Stimulated activated CD4-positive, alpha-beta T cell treated with anti-CD3 and anti-CD28 coated beads, Interleukin-1b, Interleukin-23, amount 100 ng/mL, for 1 hour (primary cell): ENCODE measurements at places on chromosomes 13 and 19.
A peak's percentile ranks its signal among the peaks of the same experiment; 100 is the strongest.

GRCh38 chr19:45076851-45077730 lies 813 bp upstream of the ZNF296 start:
- no peak for DNase-seq

DNA sequence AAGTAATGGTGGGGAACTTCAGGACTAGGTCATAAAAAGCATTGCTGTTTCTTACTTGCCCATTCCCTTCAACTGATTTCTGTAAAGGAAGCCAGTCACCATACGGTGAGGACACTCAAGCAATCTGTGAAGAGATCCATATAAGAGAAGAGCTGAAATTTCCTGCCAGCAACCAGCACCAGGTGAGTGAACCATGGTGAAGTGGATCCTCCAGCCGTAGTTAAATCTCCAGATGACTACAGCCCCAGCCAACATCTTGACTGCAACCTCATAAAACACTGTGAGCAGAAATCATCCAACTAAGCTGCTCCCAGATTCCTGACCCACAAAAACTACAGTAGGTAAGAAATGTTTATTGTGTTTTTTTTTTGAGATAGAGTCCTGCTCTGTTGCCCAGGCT lies 3.8 kb upstream of the SLC6A16 start:
- DNase-seq, result no peak

DNA sequence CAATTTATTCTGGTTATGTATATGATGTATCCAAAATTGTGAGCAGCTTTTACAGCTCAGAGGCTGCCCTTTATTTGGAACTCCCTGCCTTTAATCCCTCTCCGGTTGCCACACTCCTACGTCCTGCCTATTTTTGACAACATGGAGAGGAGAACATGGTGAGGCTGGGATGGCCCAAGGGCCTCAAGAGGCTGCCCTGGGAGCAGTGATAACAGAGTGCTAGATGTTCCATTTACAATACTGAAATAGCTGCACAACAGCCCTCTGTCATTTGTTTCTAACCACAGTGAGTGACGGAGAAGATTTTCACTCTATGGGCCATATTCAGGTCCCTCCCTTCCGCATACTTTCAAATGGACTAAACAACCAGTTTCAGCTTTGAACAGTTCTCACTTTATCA lies 33.4 kb downstream of the STARD13 start:
- no peak for DNase-seq

- no peak for DNase-seq
Measured at GRCh38 chr19:48466561-48467325, 2.4 kb upstream of the CYTH2 start.

DNA sequence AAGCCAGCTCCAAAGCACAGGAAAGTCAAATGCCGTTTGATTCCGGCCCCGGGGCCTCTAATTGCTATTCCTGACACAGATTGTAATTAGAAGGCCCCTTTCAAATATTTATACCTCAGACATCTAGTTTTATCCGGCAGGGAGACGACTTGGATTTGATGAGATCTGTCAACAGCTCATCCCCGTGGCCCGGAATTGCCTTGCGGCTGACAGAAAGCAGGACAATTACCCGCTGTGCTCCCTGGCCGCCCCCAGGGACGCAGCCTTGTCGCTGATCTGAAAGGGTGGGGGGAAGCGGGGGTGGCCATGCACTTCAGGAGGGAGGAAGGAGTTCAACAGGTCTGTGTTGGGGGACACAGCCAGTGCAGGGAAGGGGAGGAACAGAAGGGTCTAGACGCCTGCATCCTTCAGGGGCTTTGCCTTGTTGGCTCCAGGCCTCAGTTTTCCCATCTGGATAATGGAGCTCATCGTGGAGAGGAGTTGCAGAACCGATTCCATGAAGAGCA lies 1.8 kb upstream of the SHD start:
- DNase-seq, result no peak

GRCh38 chr13:23902975-23903905 lies 5.9 kb upstream of the C1QTNF9B start:
- DNase-seq, result no peak

DNA sequence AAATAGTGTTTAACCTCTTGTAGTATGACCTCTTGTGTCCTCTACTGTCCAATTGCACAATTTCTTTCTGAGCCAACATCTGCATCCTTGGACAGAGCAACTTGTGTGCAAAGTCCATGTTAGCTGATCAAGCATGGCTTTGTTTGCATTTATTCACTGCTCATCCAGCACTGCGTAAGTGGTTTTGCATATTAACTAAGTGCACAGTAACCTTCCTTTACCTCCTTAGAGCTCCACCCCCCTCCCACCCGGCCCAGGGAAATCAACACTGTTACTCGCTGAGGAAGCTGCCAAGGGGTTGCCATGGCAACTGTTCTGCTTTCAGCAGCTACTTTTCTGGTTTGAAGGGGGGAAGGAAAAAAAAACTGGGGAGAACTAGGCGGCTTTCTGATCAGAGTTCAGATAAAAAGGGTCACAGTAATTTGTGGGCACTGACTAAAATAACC lies 153.5 kb upstream of the KLF12 start:
- peak; percentile 72 for DNase-seq

GRCh38 chr19:7297742-7298141 lies 3.5 kb upstream of the INSR start:
- no peak for DNase-seq

DNA sequence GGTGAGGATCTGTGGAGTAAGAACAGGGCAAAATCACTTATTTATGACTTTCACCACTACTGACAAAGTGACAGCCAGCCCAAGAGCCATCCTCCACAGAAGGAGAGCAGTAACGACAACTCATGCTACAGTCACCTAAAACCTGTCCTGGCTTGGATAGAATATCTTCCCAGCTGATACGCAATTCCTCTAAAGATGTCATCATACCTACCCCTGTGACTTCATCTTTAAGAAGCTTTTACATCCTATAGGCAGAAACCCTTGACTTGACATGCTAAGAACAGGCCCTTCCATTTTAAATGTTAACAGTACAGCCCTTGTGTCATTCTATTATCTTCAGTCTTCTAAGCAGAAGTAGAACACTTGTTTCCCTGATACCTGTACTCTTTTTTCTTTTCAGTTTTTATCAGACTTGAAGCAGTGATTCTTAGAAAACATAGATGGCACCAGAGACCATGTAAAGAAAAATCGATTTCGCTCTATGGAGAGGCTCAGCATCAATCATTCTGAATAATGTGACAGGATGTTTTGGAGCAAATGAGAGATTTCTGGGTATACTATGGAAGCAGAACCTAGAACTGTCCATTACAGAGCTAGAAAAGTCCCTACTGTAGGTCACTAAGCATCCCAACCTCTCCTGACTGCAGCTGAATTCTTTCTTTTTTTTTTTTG lies 20.1 kb downstream of the STOML3 start:
- DNase-seq, result no peak

- DNase-seq, result no peak
Measured at GRCh38 chr13:75256922-75257321, 225.0 kb downstream of the TBC1D4 start.

DNA sequence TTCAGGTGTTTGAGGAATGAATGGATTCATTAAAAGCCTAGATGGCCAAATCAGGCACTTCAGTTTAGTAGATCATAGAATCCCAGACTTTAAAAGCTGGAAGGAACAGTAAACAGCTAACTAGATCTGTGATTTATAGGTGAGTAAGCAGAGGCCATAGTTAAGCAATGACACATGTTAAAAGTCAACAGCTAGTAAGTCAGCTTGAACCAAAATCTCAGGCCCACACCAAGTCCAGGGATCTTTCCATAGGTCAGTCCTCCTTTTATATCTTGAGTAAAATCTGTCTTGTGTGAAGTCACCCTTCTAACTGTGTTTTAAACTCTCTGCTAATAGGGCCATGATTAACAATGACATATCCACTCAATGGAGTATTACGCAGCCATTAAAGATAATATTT lies 275.5 kb upstream of the SOX21 start:
- DNase-seq, result no peak

GRCh38 chr19:46383171-46383815 lies 30.1 kb downstream of the CCDC8 start:
- DNase-seq, result no peak

DNA sequence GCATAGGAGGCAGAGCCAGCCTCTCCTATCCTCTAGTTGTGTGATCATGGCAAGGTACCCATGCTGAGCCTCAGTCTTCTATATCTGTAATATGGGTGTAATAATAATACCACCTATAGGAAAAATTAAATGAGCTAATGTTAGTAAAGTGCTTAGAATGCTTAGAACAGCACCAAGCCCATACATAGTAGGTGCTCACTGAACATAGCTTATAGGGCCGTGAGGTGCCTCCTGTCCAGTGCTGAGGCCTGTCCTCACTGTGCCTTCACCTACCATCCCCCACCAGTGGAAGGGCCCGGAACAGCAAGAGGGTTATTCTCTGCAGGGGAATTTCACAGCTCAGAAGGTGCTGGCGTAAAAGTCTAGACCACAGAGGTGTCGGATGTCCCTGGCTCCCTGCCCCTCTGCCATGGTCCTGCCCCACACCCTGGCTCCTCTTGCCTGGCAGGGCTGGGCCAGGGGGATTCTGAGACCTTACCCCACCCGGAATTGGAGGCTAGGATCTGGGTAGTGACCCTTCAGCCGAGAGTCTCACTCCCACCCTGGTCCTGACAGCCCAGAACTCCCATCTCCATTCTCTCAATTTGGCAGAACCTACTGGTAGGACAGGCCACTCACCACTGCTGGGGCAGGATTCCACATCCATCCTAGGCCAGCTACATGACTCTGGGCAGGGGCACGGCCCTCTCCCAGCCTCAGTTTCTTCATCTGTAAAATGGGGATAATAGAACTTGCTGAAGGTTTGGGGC lies 2.2 kb upstream of the SCN1B start:
- DNase-seq, result no peak

GRCh38 chr19:19285686-19286085 lies 12.6 kb upstream of the TM6SF2 start:
- DNase-seq, result no peak

DNA sequence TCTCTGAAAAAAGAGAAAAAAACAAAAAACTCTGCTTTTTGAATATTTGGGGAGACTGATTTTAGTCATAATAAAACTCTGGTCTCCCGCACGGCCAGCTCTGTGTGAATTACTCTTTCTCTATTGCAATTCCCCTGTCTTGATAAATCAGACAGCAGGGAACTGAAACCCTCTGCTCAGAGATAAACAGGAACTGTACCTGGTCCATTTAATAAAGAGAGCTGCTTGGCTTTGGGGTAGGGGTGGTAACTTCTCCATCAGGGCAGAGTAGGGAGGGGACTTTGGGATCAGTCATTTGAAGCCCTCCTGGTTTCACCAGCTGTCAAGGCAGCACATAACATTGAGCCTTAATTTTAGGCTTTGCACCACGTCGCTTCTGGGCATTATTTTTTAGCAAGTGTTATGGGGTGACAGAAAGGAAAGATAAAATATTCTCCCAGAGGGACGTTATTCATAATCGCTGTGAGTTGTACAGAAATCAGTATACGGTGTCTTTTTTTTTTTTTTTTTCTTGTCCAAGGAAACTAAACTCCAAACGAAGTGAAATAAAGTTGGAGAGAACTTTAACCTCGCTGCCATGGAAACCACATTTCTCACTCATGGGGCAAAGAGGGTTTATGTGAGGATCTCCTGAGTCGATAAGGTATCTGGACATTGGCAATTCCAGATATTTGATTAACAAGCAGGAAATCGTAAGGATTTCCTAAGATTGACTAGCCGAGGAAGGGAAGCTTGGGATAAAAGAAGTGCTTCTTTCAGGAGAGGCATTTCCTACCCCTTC lies 99.0 kb upstream of the MRI1 start:
- DNase-seq, result no peak

DNA sequence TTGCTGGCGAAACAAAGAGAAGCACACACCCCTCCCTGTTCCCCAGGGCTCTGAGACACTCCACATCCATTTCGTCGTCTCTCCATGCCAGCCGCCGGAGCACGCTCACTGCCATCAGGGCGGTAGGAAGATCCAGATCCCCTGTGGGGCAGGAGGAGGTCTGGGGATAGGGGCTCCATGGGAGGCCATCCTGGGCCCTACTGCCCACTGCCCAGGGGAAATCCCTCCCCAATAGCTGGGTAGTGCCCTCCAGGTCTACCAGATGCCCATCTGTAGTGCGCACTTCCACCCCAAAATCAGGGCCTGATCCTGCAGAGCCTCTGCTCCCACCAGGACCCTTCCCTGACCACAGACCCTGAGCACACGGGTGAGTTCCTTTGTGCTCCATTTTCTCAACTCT lies 80.3 kb downstream of the EFNB2 start:
- no peak for DNase-seq

DNA sequence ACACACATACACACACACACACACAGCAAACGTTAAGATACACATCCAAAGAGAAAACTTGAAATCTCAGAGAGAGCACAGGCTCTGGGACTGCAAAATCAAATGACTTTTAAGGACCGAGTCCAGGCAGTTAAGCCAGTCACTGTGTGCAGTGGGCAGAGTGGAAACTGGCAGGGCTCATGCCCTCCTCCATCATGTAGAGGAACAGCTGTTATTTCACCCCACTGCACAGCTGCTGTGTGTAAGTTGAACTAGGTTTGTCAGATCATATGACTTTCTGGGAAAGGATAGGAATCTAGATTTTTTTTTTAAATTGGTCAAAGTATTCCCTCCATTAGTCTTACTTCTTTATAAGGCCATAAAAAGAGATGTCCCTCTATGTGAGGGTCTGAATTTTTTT lies 1002.1 kb downstream of the UQCRFS1 start:
- no peak for DNase-seq
